Karpas-422 (cell line): ENCODE measurements at places on chromosomes 7 and 10. TPM values are rescaled to one million over a fixed set of nuclear protein-coding genes. Genes with fewer than 3 reads are reported as not detected.

- no peak overlapping the region for H3K4me3 ChIP-seq
- H3K36me3 ChIP-seq = no peaks in the 10 kb centered on the region
- no peak overlapping the region for H3K27ac ChIP-seq
- no peaks in the 10 kb centered on the region for H3K4me1 ChIP-seq
- DNase-seq = no peak
Observed at GRCh38 chr7:157428554-157428945, 91.7 kb downstream of the DNAJB6 start.

- H3K4me1 ChIP-seq = no peaks in the 10 kb centered on the region
- no peak for DNase-seq
- no peak overlapping the region for H3K4me3 ChIP-seq
- H3K27me3 ChIP-seq = no peaks in the 10 kb centered on the region
Observed at GRCh38 chr7:79185605-79186004, 267.9 kb downstream of the MAGI2 start.

GRCh38 chr10:108421266-108421665 lies 1256.8 kb upstream of the SORCS1 start:
- H3K4me3 ChIP-seq = no peak overlapping the region
- no peaks in the 10 kb centered on the region for H3K27me3 ChIP-seq
- no peaks in the 10 kb centered on the region for H3K36me3 ChIP-seq
- DNase-seq = no peak

DNA sequence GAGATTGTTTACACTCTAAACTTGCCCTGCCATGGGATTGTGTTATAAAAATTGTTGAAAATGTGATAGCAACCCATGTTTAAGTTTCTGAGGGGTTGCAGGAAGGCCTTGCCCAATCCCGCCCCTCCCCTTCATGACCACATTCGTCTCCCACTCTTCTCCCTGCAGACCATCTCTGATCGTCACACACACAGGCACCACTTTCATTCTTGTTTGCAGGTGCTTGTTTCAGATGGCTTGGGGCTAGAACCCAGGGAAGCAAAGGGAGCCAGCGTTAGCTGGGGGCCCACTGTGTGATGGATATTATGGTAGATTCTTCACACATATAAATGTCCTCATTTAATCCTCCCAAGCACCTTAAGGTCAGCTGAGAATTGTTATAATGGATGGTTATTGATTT lies 286.7 kb upstream of the HABP2 start:
- no peak overlapping the region for H3K4me3 ChIP-seq
- peaks cover 8% of the 10 kb centered on the region for H3K4me1 ChIP-seq
- DNase-seq = no peak
- H3K36me3 ChIP-seq = no peaks in the 10 kb centered on the region

DNA sequence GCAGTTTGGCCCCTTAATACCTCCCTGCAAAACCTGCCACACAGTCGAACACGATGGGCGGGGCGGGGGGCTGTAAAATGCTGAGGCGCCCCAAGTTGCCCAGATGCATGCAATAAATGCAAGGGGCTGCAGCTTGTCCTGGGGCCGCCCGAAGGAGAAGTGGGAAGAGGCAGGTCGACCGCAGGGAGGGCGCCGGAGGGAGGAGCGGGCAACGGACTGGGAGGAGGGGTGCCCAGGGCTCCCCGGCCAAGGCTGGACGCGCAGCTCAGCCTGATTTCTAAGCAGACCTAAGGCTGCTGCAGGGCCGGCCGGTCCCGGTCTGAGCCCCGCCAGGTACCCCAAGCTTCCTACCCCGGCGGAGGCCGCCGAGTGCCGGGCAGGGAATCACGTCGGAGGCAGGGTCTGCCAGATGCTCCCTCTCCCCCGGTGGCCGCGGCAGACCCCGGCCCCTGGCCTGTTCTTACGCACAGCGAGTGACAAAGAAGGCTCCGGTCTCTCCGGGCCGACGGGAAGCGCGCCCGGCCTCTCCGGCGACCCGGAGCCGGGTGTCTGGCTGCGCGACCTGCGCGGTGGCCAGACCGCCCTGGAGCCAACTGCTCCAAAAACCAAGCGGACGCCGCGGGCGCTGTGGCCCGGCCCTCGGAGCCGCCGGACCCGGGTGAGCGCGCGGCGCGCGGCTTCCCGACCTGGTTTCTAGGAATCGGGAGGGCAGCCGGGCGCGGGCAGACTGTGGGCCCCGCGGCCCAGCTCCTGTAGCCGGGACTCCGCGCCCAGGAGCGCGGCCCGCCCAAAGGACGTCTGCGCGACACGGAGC lies 744 bp upstream of the EBF3 start:
- DNase-seq = no peak
- H3K27ac ChIP-seq = no peak overlapping the region
- H3K4me3 ChIP-seq = no peak overlapping the region
- no peaks in the 10 kb centered on the region for H3K27me3 ChIP-seq

GRCh38 chr7:4797858-4798705 lies 22.7 kb downstream of the AP5Z1 start:
- no peaks in the 10 kb centered on the region for H3K36me3 ChIP-seq
- peak; percentile 86 for DNase-seq
- no peaks in the 10 kb centered on the region for H3K4me1 ChIP-seq
- no peak overlapping the region for H3K27ac ChIP-seq
- no peak overlapping the region for H3K4me3 ChIP-seq

DNA sequence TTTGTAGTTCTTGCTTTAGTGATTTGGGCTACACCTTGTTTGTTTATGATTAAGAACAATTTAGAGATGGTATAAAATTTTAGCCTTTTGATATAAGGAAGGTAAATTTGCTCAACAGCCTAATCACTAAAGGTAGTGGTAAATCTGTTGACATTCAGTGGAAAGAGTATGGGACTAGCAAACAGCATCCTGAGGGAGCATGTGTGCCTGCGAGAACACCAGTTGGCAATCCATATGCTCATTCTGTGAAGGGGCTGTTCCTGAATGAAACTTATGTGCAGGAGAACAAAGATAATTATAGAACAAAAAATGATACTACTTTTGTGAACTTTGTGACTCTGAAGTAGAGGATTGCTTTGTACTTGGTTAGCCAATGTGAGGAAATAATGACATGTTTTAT lies 44.0 kb downstream of the CAPZA2 start:
- no peak for DNase-seq
- no peak overlapping the region for H3K4me3 ChIP-seq
- no peak overlapping the region for H3K27ac ChIP-seq

GRCh38 chr7:23471106-23471859 lies 992 bp upstream of the IGF2BP3 start:
- peak; percentile 98 for DNase-seq
- peak overlapping the region; percentile 96 for H3K27ac ChIP-seq
- H3K4me1 ChIP-seq = peaks cover 51% of the 10 kb centered on the region
- peak overlapping the region; percentile 91 for H3K4me3 ChIP-seq
- H3K27me3 ChIP-seq = no peaks in the 10 kb centered on the region

- H3K27me3 ChIP-seq = no peaks in the 10 kb centered on the region
- no peak overlapping the region for H3K4me3 ChIP-seq
- H3K27ac ChIP-seq = no peak overlapping the region
- no peaks in the 10 kb centered on the region for H3K4me1 ChIP-seq
- no peak for DNase-seq
Observed at GRCh38 chr7:18290865-18291264, 204.7 kb upstream of the HDAC9 start.

DNA sequence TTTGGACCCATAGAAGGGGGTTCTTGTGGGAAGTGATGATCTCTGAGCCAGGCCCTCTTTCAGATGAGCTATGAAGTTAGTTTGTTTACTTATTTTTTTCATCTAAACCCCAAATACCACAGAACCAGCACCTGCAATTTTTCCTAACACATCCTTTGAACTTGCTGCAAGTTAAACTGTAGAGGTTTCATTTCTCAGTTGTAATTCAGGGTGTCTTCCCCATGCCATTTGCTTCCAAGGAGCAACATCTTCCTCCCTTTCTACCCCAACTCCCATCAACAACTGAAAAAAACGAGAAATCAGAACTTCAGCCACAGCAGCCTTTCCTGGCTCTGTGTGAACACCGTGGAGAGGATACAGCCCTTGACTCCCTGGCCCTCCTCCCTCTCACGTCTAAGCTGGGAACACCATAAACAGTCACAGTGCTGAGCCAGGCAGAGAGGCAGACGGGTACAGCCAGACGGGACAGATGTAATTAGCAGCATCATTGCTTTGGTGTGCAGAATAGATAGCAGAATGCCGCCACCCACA lies 63.6 kb downstream of the RGS10 start:
- no peaks in the 10 kb centered on the region for H3K27me3 ChIP-seq
- no peaks in the 10 kb centered on the region for H3K36me3 ChIP-seq
- H3K4me3 ChIP-seq = peak overlapping the region; percentile 72
- H3K4me1 ChIP-seq = peaks cover 48% of the 10 kb centered on the region
- peak; percentile 72 for DNase-seq

DNA sequence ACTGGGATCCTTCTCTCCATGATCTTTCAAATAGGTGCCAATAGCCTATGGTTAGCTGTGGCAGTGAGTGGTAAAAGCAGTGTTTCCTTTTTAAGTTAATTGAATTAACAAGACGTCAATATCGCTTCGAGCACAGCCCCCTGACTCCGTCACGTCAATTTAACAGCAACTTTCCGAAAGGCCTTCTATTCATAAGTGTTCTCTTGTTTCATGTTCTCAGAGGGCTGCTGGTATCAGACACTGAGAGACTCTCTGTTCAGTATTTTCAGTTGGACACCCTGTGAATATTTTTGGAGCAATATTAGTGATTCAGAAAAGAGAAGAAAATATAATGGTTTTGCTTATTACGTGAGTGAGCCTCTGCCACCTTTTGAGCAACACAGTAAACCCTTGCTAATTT lies 174.2 kb upstream of the INSYN2A start:
- H3K27ac ChIP-seq = no peak overlapping the region
- no peak overlapping the region for H3K4me3 ChIP-seq
- no peak for DNase-seq

DNA sequence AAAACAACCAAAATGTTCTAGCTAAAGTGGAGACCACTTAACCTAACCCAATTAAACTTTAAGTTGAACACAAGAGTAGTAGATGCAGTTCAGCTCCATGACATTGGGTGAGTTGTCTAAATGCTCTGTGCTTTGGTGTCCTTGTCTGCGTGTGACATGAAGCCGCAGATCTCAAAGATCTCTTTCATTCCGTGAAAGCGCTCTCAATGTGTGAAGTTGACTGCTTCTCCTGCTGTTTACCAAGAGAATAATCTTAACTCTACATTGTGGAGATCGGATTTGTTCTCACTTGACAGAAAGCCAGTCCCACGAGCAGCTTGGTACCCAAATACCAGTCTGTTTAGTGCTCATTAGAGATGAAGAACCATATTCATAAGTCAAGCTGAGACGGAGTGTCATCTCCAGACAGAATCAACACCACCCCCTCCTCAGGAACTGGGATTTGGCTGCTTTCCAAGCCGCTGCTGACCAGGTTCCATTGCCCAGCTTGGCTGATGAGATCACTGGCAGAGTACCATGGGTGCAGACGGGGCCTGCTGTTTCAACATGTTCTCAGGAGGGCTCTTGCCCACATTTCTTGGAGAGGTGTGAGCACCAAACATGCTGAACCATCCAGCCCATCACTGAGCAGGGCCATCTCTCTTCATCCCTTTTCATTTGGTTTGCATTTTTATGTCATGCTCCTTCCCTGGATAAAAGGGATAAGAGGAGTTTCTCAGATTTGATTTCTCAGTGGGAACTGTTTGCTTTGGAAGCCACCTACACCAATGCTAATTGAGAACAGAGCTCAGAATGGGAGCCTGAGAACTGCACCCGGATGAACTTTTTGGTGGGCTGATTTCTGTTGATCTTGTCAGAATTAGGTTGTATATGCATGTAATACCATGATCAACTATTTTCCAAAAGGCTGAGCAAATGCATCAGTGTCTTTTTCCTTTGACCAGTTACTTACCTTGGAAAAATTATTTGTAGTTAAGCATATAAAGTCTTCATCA lies 95.8 kb upstream of the AGBL3 start:
- no peaks in the 10 kb centered on the region for H3K36me3 ChIP-seq
- DNase-seq = no peak
- no peaks in the 10 kb centered on the region for H3K4me1 ChIP-seq
- H3K27me3 ChIP-seq = no peaks in the 10 kb centered on the region

DNA sequence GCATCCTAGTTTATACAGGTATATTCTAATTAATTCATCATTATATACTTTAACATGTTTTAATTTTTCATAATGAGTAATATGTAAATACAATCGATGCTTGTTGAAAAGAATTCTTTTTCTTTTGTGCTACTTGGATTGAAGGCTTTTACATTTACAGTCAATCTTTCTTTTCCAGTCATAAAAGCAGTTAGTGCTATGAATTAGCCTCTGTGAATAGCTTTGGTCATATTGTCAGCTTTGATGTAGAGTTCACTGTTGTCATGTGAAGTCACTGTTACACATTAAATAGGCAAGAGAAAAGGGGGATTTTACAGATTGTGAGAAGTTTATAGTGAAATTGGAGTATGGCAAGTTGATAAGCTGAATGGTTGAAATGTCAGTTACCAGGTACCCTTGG lies 103.3 kb upstream of the FAM133B start:
- H3K27ac ChIP-seq = no peak overlapping the region
- 0 out of 2 replicates have a peak, but pooled peaks cover 3% of the 10 kb centered on the region for H3K36me3 ChIP-seq
- no peak for DNase-seq
- H3K27me3 ChIP-seq = no peaks in the 10 kb centered on the region
- H3K4me1 ChIP-seq = 0 out of 2 replicates have a peak, but pooled peaks cover 4% of the 10 kb centered on the region

DNA sequence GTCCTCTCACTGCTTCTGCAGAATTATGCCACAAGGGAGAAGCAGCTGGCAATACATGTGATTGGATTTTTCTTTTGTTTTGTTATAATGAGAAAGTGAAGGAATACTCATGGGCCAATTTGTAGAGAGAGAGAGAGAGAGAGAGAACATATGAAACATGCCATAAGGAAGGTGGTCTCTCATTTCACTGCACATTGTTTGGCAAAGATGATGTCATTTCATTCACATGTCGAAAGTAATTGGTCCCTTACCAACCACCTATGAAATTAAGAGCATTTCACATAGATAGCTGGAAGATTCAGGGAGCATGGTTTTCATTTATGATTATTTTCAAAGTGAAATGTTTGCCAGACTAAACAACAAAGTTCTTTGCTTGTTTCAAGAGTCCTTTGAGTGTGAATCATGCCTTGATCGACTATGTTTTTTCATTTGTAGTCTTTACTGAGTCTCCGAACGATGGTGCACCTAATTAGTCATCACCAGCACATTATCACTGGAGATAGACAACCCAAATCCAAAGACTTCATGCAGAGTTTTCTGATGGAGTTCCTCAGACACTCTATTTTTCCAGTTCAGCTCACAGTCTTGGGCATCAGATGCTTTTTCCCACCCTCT lies 130.1 kb upstream of the ZEB1 start:
- H3K4me1 ChIP-seq = no peaks in the 10 kb centered on the region
- DNase-seq = no peak
- H3K27me3 ChIP-seq = no peaks in the 10 kb centered on the region

DNA sequence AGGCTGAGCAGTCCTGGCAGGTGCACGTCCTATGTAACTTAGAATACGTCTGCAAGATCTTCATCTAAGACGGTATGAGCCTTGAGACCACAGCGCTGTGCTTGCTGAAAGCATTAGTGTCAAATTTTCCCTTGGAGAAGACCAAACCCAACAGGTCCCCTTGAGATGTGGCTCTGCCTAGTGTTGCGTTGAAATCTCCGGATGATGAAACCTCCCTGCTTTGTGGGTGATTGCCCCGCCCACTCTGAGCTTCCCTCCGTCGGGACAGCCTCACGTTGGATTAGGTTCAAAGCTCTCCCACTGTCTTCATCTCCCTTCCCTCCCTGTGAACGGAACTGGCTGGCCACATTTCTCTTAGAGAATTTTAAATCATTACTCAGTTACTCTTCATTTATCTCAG lies 102.0 kb downstream of the ADARB2 start:
- H3K36me3 ChIP-seq = no peaks in the 10 kb centered on the region
- no peak for DNase-seq
- no peak overlapping the region for H3K27ac ChIP-seq
- H3K27me3 ChIP-seq = no peaks in the 10 kb centered on the region
- no peaks in the 10 kb centered on the region for H3K4me1 ChIP-seq

The BMPER gene
- not detected in 2 replicates for total RNA-seq

The GLI3 gene
- total RNA-seq = 0.07 TPM in 1 of 2 replicates, not detected in the other

The MBL2 gene
- total RNA-seq = not detected in 2 replicates

The PHYHIPL gene
- not detected in 2 replicates for total RNA-seq

The HOXA4 gene
- total RNA-seq = 0.79 TPM in 1 of 2 replicates, not detected in the other

The ZNF22 gene
- total RNA-seq = 34.9 and 53.2 TPM in 2 replicates
